ENCODE measurements at places on chromosomes 12 and 14.

DNA sequence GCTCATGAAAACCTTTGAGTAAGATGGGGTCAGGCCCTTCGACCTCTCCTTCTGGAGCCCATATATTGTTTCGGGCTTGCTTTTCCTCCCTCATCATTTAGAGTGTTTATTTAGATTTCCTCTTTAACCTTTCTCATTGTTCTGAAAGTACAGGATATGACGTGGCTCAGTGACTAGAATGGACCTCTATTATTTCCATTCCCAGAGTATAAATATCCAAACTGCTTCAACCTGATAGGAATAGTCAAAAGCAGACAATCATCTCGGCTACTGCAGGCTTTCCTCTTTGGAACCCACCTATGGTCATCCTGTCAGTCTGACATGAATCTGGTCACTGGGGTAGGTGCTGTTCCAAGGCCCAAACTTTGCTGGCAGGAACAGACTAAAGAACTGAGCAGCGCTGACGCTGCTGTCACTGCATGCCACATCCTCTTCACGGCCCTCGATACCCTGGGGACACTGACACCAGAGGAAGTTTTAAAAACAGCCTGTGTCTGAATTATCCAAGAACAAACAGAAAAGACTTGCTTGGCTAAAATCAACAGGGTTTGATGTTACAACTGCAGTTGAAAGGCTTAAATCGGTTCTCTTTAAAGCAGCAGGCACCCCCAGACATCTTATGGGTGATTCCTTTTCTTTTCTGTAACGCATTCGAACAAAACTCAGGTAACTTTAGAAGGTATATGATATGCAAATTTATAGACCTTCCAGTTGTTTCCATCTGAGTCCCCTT is 5.0 kb upstream of the DDX47 start:
- DNase-seq = peak; percentile 82

DNA sequence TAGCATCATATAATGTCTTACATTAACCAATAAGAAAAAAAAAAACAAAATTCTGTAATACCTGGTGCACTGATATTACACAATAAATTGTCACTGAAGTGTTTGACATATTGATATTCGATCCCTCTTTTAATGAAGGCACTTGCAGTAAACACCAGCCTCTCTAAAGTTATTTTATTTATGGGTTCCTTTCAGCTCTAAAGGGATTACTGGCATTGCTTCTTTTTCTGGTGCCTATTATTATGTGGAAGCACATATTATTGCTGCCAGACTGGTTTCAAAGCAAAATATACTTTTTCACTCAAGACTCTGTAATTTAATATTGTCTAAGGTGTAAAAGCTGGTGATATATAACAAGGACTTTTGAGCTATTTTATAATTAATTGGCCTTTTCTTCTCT is 1090.5 kb downstream of the TRHDE start:
- no peak for DNase-seq

GRCh38 chr12:120118321-120119061 is 1.9 kb upstream of the RAB35 start:
- peak; percentile 47 for DNase-seq

- no peak for DNase-seq
Measured at GRCh38 chr12:124461851-124462623, 105.4 kb downstream of the NCOR2 start.

DNA sequence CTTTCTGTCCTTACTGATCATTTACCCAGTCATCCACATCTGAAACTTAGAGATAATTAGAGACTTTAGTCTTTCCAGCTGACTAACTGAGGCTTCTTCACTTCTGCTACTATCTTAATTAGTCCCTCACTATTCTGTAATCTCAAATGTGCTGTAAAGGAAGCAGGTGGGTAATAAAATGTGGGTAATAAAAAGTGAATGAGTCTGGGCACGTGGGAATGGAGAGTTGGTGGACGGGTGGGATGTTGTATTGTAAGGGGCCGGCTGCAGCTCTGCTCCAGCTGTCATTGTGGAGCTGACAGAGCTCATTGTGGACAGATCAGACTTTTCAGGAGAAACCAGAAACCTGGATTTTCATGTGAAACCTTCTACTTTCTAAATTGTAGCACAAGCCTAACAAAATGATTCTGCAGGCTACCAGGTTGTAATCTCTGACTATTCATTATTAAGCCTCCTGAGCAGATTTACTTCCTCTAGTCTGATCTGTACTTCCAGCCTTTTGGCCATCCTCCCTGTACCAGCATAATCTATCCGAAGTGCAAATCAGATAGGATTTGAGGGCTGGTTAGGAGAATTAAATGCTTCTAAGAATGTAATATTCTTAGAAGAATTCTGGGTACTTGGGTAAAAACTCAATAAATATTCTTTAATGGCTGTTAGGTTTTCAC is 42.0 kb upstream of the BMAL2 start:
- DNase-seq = no peak

DNA sequence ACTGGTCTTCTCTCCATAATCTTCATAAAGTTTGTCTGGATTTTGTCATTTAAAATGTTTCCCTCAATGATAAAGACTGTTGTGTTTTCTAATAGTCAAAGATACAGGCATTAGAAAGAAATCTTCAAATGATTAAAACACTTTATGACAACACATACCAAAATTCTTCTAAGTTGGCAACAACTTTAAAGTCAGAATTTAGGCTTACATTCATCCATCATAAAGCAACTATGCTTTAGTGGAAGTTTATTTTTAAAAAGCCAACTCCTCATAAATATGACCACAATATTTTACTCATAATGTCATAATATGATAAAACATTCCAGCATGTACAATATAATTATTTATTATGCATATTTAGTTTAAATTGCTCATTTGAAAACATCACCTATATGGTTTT is 17.2 kb upstream of the CCER1 start:
- no peak for DNase-seq

- peak; percentile 51 for DNase-seq
Measured at GRCh38 chr12:97404543-97404942, 58.1 kb upstream of the RMST start.

GRCh38 chr12:119692410-119692809 is 24.5 kb downstream of the PRKAB1 start:
- no peak for DNase-seq

DNA sequence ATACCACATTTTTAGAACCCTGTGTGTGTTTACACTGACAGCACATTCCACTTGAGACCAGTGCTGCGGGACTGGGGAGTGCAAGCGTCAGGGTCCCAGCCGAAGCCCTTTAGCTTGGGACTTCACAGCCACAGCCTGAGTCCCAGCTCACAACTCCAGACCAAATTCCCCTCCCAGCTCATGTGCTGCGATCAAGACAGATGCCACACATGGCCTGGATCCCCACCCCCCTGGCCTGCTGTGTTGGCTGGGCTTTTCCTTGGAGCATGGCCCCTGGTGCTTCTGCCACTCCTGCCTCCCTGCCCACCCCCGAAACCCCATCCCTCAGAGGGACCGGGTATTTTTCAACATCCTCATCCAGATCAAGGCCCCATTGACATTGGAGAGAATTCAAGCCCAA is 63.7 kb downstream of the WDR20 start:
- no peak for DNase-seq

GRCh38 chr12:96070670-96071279 is 35.4 kb upstream of the LTA4H start:
- peak; percentile 35 for DNase-seq

DNA sequence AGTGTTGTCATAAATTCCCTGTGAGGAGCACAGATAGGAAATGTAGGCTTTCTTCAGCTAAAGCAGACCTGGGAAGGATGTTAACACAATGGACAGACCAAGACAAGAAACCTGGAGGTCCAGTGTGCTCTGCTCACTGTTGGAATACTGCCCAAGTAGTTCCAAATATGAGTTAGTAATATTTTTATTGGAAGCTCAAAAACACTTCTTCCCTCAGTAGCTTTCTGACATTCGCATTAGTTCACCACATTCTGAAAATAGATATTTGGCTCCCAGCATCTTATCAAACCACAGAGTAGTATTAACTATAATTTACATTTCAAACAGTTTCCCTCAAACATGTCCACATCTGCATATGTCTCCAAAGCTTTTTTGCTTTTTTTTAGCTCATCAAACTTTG is 74.8 kb upstream of the PYGL start:
- no peak for DNase-seq

GRCh38 chr14:43778937-43779639 is 728.0 kb downstream of the FSCB start:
- no peak for DNase-seq

GRCh38 chr12:96140174-96140573 is 54.0 kb upstream of the ELK3 start:
- DNase-seq = no peak

DNA sequence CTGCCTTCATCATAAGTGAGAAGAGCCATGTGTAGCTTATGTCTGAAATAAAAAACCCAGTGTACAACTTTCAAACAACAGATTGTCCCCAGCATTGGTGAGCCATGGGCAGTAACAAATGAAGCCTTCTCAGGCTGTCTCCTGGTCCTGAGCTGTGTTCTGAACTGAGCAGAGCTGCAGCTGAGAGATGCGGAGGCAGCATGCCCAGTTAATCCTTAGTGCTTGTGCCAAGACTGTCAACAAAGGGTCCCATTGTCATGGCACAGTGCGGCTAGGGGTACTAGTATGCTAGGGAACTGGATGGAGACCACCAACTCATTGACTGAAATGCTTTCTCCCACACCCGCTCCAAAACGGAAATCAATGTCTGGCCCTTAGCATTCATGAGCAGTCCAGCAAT is 154.3 kb downstream of the RMST start:
- no peak for DNase-seq

Data from OCI-LY7 (cell line).